ENCODE measurements at places on chromosomes 12 and 14. TPM values are rescaled to one million over a fixed set of nuclear protein-coding genes. Genes with fewer than 3 reads are reported as not detected.

Gene RNASE4
- 5.4 TPM for total RNA-seq

Gene PLXNC1
- 0.16 TPM for total RNA-seq

Gene KRT73
- not detected for total RNA-seq

Gene CCDC177
- not detected for total RNA-seq

Gene LRRC23
- total RNA-seq: 16.4 TPM

Gene SLC38A1
- 66.7 TPM for total RNA-seq

Gene CYP46A1
- total RNA-seq: 0.14 TPM

Gene FAM181A
- not detected for total RNA-seq

Gene TC2N
- total RNA-seq: 0.54 TPM
